T-helper 22 cell (primary cell): ENCODE measurements at places on chromosomes 7 and 10.

- DNase-seq: no peak
Measured at GRCh38 chr7:157022681-157023588, 12.5 kb upstream of the MNX1 start.

DNA sequence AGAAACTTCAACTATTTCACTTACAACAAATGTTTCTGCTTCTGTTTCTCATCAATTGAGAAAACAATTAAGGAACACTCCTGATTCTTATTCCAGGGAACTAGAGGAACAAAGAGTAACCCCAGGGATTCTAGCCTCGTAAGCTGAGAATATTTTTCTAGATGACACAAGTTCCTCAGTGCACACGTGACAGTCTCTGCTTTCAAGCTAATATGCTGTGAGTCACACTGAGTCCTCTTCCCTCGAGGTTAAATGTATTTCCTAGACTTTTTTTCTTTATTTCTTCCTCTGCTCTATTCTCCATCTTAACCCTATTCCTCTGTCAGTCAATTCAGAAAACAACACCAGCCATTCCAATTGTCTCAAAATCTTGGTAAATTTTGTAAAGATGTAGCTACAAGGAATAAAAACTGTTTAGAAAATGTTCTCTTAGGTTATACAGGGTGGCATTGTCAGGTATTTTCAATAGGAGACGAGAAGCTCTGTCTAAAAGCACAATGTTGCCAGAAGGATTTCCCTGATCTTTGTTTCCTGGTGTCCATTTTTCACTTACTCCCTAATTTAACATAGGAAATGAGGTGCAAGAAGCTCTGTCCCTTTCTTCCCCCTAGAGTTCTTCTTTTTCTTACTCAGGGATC is 5.8 kb upstream of the C1GALT1 start:
- DNase-seq: no peak

DNA sequence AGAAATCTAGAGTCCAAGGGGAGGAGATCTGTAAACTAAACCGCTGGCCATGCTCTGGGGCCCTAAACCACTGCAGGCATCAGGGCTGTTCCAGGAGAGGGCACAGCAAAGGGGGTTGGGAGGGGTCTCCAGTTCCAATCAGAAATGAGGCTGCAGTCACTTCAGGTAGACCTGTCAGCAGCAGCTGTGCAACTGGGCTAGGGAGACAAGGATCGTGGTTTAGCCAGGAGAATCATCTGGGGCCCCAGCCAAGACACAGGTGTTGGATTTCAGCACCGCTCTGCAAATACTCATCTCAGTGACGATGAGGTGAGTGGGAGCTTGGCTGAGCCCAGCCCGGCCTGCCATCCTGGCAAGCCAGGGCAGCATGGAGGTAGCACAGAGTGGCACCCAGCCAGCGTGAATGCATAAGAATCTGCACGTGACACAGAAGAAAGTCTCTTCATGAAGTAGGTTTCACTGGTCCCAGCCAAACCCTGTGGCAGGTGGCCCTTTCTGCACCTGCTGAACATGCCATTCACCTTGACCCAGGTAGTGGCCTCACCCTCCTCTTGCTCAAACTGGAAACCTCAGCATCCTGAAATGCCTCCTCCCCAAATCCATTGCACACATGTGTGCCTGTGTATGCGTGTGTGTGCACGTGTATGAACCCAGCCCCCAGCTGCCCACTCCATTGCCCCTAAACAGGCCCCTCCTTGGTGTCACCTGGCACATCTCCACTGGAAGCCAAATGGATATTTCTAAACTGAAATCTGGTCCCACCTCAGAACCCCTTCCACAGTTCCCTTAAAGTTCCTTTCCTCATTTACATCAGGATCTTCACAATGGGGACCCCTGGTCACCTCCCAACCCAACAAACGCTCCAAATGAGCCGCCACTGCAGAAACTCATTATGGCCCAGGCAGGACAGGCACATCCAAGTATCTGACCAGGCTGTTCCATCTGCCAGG is 9.6 kb downstream of the GPRIN2 start:
- no peak for DNase-seq

GRCh38 chr7:25672496-25672895 is 444.2 kb upstream of the NPVF start:
- DNase-seq: no peak

DNA sequence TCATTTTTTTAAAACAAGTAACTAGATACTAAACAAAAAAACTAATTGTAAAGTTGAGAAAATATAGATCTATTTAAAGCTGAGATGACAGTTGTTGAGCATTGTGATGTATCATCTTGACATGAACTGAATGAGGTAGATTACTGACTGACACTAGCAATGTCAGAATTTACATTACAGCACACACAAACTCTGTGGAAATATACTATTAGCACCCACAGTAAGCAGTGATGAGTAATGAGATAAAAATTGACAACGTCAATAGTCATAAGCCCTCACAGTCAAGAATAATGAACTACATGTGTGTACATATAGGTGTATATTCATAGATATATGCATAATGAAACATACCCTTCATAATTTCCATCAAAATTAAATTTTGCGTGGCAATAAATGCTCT is 368.4 kb downstream of the TFEC start:
- DNase-seq: no peak

GRCh38 chr7:99235925-99236324 is 28.0 kb upstream of the KPNA7 start:
- no peak for DNase-seq

- DNase-seq: no peak
Measured at GRCh38 chr10:6362879-6363278, 160.1 kb downstream of the PFKFB3 start.

DNA sequence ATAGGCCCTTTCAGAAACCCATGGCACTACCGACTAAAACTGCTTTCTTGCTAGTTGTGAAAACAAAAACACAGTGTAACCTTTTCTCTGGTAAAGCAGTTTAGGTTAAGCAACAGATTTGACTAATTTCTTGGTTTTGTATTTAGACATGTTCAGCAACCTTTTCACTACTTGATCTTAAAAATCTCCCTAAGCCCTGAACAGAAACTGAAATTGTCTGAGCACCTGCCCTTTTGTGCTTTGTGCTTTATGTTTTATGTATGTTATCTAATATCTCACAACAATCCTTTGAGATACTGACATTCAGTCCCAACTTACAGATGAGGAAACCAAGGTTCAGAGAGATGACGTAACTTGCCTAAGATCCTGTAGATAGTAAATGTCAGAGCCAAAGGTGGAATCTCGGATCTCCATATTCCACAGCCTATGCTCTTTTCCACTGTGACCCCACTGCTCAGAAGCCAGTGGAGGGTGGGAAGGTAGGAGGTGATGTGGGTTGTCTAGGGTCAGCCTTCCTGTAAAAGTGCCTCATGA is 146.6 kb downstream of the LCOR start:
- no peak for DNase-seq

DNA sequence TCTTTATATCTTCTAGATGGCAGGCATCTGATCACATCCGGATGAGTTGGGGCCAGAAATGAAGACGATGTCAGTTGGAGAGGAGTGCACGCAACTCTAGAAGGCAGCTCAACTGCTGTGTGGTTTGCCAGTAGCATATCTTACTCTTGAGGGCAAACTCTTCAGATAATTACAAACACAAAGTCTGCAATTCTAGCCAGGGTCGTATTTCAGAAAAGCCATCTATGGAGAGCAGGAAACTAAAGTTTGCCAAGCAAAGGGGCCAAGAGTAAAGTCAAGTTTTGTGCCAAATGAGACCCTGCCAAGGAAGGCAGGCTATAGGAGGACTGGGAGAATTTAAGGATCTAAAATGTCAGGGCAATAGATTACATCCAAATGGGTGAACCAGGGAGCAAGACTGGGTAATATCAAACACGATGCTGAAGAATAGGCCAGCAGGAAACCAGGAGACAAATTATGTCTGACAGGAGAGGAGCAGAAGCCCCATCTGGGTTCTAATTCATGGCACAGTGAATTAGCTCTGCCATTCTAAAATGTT is 312.5 kb upstream of the SEMA3C start:
- DNase-seq: no peak

DNA sequence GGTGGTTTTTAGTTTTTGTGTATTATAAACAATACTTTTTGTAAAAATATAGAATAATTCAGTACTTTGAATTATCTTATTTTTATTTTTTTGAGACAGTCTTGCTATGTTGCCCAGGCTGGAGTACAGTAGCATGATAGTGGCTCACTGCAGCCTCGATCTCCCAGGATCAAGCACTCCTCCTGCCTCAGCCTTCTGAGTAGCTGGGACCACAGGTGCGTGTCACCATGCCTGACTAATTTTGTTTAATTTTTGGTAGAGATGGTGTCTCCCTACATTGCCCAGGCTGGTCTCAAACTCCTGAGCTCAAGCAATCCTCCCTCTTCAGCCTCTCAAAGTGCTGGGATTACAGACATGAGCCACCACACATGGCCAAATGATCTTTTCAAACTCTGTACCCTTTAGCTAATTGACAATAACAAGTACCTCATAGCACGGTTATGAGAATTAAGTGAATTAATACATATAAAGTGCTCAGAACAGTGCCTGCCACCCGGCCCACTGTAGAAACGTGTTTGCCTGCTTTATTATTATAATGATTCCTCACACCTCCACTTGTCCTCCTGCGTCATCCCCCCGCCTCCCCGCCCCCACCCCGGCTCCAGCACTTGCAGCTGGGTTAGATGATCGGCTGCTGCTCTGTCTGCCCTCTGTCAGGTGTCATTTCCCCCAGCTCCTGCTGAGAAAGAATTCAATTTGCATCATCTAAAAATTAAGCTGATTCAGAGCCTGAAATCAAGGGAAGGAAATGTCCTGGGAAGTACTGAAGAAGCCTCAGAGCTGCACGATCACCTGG is 53.6 kb upstream of the NRF1 start:
- no peak for DNase-seq

DNA sequence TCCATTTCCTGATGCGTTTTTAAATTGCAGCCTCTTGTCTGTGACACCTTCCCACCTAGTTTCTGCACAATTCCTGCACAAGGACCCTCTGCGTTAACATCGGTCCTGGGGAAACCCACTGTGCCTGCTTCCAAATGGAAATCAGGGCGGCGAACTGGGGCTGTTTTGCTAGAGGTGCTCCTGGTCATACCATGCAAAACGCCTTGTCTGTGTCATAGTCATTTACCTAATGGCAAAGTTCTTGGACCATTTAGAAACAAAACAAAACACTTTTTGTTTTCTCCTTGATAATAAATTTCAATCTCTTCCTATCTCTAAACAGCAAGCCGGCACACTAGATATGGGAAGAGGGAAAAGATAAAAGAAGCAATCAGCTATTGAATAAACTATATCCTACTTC is 206.9 kb upstream of the KLF14 start:
- DNase-seq: no peak

- DNase-seq: no peak
Measured at GRCh38 chr7:32943252-32944030, 13.8 kb upstream of the FKBP9 start.

GRCh38 chr7:134365341-134366054 is 48.8 kb upstream of the SLC35B4 start:
- DNase-seq: no peak

GRCh38 chr7:128915271-128915819 is 4.8 kb upstream of the KCP start:
- no peak for DNase-seq

GRCh38 chr10:113434950-113435349 is 117.9 kb upstream of the HABP2 start:
- no peak for DNase-seq
